Stimulated activated memory B cell treated with anti-CD40 and anti-IgM and Interleukin-4, amounts not matched to agents 10 μg/mL and 1 μg/mL and 100 μg/mL, for 72 hours (primary cell): ENCODE measurements at places on chromosomes 2 and 18.
A peak's percentile ranks its signal among the peaks of the same experiment; 100 is the strongest.

DNA sequence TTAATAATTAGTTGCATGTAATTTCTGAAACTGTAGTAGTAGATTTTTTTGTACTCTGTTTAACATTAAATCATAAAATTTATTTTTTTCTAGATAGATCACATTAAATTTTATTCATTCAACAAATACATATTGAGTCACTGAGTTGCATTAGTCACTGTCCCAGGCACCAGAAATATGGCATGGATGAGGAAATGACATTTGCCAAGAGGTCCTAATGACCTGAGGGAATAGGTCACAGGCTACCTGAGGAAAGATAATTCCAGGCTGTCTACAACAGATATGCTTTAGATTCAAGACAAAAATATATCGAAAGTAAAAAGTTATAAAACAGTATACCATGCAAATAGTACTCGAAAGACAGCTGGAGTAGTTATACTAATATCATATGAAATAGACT is 852.4 kb upstream of the ACVR2A start:
- ATAC-seq: no peak

DNA sequence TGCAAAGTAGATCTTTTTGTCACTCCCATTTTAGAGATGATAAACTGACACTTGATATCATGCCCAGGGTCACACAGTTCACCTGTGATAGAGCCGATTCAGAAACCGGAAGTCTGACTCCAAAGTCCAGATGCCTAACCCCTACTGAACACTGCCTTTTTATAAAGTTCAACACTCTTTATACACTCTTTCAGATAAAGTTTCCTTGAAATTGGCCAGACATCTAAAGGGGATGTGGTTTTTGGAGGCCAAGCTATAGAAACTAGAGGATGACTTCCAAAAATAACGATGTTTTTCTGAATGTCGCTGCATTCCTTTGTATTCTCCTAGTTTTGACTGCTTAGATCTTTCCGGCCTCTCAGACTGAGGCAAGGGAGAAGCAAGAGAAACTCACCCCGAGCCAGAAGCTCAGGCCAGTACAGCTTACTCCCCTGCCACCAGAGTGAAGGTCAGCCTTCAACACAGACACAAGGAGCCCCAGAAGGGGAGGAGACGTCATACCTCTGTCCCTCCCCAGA is 61.8 kb downstream of the NRP2 start:
- ATAC-seq: no peak

GRCh38 chr2:182228741-182229140 is 198.1 kb downstream of the PDE1A start:
- ATAC-seq: no peak

DNA sequence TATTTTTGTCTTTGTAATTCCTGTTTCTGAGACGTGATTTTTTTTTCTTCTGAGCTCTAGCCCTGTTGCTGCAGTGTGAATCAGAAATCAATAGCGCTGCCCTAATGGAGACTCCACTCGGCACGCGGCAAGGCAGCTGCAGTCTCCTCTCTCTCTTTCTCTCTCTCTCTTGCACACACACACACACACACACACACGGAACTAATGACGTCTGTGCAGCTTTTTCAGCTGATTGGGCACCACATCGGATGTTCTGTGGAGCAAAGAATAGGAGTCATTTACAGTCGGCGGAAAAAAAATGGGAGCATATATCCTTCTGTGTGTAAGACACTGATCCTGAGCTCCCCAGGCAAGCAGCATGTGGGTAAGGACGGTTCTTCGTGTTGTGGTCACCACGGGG is 2.0 kb upstream of the MYT1L start:
- ATAC-seq: no peak

DNA sequence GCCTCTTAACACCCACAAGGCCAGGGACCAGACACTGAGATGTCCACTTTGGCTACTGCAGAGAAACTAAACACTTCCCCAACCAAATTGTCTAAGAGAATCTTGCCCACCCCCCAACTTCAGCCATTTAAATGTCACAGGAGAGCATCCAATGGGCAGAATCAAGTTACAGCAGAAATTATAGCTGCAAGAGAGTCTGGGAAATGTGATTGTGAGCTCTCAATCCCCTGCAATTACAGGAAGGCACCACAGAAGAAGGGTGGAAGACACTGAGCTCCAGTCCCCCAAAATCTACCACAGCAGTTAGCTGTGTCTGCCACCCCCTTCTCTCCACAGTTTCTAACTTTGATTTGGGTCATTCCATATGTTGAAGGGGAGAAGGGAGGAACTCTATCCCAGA is 103.5 kb upstream of the ATL2 start:
- ATAC-seq: no peak

DNA sequence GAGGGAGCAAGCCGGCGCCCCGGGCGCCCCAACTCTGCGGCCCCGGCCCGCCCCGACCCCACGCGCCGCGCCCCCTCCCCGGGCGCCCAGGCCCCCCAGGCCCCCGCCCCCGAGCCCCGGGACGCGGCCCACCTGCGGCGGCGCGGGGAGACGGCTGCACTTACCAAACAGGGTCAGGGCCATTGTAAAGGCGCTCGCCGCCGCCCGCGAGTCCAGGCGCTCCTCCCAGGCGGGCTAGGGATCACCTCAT is 526 bp downstream of the CHN1 start:
- ATAC-seq: peak; percentile 54

- no peak for ATAC-seq
These were observed 44.6 kb downstream of the B3GNT2 start for GRCh38 chr2:62240546-62240945.

DNA sequence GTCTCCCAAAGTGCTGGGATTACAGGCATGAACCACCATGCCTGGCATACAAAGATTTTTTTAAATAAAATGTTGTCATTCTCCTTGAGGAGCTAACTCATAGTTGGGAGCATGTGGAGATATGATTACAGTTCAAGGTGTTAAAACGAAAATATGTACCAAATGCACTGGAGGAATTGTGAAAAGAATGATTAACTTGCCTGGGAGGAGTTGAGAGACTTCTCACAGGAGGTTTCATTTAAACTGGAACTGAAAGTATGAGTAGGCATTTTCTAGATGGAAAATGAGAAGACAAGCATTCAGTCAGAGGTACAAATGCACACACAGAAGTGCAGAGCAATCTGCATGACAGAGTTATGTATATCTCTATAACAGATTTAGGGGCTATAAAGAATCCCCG is 126.6 kb upstream of the PDE1A start:
- no peak for ATAC-seq

DNA sequence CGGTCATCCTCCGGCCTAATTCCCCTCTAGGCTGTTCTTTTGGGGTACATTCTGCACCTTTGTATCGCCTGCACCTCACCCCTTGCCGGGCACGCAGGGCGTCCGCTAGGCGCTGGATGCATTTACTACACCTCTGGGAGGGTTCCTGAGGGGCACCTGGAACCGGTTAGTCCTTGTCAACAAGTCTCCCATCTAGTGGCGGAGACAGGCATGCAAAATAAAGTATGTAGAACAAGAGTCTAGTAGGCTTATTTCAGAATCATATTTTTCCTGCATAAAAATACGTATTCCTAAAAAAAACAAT is 705 bp upstream of the TEX261 start:
- peak; percentile 61 for ATAC-seq

- ATAC-seq: peak; percentile 60
These were observed 90.4 kb upstream of the SLC35G4 start for GRCh38 chr18:11518788-11519685.

DNA sequence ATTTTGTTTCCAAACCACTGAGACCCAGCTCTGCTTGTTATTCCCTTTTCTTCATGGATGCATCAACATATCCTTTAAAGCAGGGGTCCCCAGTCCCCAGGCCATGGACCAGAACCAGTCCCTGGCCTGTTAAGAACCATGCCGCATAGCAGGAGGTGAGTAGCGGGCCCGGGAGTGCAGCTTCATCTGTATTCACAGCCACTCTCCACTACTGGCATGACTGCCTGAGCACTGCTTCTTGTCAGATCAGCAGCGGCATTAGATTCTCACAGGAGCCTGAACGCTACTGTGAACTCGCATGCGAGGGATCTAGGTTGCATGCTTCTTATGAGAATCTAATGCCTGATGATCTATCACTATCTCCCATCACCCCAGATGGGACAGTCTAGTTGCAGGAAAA is 1.6 kb upstream of the POLI start:
- ATAC-seq: no peak

GRCh38 chr18:474416-474815 is 26.1 kb downstream of the COLEC12 start:
- no peak for ATAC-seq

GRCh38 chr2:59658906-59659635 is 894.4 kb downstream of the BCL11A start:
- ATAC-seq: no peak

GRCh38 chr18:50937183-50937582 is 30.7 kb upstream of the ELAC1 start:
- no peak for ATAC-seq

DNA sequence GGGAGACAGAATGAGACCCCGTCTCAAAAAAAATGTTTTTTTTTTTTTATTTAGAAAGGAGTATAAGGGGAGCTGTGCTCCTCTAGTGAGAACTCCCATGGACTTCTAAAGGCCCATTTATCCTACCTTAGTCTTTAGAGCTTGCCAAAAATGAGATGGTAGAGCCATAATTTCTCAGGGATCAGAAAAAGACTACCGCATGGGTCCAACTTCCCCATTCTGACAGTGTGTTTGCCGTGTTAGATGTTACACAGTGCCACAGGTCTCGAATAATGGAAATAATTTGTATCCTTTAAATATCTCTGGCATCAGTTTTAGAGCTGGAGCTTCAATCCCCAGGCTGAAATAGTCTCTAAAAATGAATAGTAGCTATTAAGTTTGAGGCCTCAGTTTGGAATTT is 6.0 kb upstream of the SLC39A10 start:
- ATAC-seq: no peak

DNA sequence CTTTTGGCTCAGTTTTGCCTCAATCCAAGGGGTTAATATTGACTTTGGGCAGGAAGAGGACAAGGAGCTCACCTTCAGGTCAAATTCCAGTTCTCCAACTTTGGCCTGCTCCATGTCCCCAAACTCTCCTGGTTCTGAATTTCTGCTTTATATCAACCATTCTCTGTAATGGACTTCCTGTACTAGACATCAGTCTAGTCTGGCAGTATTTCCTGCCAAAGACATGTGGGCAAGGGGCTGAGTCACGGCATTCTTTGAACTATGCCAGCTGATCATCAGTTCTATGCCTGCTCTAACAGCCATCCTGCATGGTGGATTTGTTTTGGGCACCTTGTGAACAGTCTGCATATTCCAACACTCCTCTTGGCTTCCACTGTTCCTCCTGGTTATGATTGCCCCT is 199.4 kb downstream of the ZEB2 start:
- ATAC-seq: peak; percentile 65

DNA sequence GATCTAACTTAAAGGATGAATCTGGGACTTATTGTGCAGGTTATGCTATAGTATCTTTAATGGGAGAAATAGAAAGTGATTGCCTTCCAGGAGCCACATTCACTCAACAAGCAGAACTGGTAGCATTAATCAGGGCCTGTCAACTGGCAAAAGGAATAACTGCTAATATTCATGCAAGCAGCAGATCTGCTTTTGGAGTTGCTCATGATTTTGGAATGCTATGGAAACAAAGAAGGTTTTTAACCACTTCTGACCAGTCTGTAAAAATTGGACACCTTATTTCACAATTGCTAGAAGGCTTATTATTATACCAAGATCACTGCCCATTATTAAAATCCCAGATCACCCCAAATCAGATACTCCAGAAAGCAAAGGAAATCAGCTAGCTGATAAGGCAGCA is 200.4 kb downstream of the MREG start:
- ATAC-seq: no peak

DNA sequence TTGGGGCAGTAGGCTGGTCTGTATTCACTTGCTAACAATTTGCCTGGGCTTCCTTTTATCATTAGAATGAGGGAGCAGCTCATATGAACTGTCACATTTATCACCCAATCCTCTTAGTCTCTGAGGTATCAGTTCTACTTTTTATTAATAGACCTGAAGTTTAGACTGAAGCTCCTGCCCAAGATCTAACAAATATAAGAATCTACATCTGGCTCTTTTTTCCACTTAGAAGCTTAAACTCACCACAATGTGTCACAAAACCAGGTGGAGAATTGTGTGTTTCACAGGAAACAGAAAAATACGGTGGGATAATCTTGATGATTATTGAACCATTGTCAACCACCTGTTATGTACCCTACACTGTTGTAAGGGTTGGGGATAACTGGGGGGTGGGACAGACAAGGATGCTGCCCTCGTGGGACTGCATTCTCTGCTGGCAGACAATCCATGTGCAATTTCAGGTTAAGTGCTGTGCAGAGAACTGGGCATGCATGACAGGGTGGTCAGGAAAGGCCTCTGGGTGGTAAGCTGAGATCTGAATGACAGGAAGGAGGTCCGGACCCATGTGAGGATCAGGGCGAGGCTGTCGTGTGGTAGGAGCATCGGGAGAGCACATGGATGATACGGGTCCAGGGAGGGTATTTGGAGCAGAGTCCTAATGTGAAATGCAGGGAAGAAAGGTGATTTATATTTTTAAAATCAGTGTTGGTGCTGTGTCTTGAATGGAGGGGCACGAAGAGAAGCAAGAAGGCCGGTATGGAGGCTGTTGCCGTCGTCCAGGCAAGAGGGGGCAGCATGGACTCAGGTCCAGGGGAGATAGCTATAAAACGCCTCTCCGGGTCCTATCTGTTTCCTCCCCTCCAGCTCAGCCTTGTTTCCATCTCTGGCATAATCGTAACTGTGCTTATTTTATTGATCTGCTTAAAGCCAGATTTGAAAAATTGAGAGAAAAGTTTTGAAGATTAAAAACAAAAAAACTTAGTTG is 17.6 kb downstream of the MYL12B start:
- ATAC-seq: peak; percentile 86

DNA sequence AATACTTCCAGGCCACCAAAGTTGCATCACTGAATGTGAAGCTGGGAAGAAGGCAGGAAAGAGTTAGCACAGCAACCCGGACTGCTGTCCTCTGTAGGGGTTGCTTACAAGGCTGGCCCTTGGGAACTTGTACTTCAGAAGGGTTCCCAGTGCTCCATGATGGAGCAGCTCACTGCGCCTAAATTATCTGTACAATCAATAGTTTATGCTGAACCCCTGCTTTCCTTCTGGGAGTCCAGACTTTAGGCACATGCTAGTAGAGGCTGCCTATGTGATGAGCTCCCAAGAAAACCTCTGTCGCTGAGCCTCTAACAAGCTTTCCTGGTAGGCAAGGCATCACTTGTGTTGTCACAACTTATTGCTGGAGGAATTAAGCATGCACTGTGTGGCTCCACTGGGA is 34.3 kb downstream of the XDH start:
- ATAC-seq: no peak

GRCh38 chr18:41666231-41666630 is 288.8 kb upstream of the PIK3C3 start:
- ATAC-seq: no peak

GRCh38 chr18:21134895-21135294 is 23.3 kb upstream of the ROCK1 start:
- no peak for ATAC-seq

- peak; percentile 80 for ATAC-seq
These were observed 222.5 kb upstream of the COPS8 start for GRCh38 chr2:236862961-236863728.
